ENCODE measurements at places on chromosomes 3 and 15. TPM values are rescaled to one million over a fixed set of nuclear protein-coding genes. Genes with fewer than 3 reads are reported as not detected.

- no peak for DNase-seq
Measured at GRCh38 chr3:183283886-183284285, 30.8 kb downstream of the B3GNT5 start.

DNA sequence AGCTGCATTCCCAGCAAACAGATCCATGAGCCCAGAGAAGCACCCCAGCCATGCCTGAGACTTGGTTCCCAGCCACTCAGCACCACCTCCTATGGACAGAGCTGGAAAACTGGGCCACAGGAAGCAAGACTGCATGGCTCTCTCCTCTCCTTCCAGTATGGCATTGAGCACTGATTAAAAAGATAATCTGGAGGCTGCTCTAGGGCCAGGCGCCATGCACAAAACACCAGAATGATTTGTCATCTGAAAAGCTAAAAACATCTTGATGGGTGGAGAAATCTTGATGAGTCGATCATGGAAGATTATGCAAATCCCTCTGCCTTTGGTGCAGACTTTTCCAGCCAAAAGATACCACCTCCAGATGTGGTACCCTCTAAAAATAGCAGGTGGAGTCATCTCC, 62.7 kb upstream of the MRPS22 start:
- DNase-seq: no peak

- DNase-seq: no peak
Measured at GRCh38 chr3:37630441-37630840, 231.2 kb upstream of the CTDSPL start.

- no peak for DNase-seq
Measured at GRCh38 chr3:13049400-13049799, 23.8 kb downstream of the IQSEC1 start.

DNA sequence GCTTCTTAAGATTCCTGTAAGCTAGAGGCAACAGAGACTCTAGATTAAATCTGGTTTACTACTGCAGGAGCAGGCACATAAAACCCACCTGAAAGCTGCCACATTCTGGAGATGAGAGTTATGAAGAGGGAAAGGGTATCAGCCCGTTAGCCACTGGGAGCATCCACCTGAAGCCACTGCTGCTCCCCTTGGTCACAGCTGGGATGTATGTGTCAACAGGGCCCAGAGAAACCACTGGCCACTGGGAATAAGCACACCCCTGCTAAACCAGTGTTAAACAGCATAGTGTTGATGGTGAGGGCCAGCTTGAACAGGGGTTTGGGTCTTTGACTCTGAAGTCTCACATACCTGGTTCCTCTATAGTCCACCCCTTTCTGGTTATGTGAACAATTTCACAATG, 10.9 kb downstream of the SLCO2A1 start:
- no peak for DNase-seq

The FEZF2 gene
- polyA plus RNA-seq: not detected

The MAP6D1 gene
- 0.86 TPM for polyA plus RNA-seq

The GPR176 gene
- polyA plus RNA-seq: 15.2 TPM

The CPNE9 gene
- not detected for polyA plus RNA-seq
